ENCODE measurements at places on chromosomes 16 and 17. TPM values are rescaled to one million over a fixed set of nuclear protein-coding genes. Genes with fewer than 3 reads are reported as not detected.

Gene MAP2K6
- 3.4 TPM for total RNA-seq

Gene PIK3R5
- total RNA-seq, result 18.4 TPM

Gene KRTAP4-6
- not detected for total RNA-seq

Gene KRT222
- total RNA-seq, result 1.9 TPM

Gene OR3A1
- total RNA-seq, result not detected

Gene UTS2R
- not detected for total RNA-seq

Gene CHD9NB
- total RNA-seq, result 0.88 TPM

DNA sequence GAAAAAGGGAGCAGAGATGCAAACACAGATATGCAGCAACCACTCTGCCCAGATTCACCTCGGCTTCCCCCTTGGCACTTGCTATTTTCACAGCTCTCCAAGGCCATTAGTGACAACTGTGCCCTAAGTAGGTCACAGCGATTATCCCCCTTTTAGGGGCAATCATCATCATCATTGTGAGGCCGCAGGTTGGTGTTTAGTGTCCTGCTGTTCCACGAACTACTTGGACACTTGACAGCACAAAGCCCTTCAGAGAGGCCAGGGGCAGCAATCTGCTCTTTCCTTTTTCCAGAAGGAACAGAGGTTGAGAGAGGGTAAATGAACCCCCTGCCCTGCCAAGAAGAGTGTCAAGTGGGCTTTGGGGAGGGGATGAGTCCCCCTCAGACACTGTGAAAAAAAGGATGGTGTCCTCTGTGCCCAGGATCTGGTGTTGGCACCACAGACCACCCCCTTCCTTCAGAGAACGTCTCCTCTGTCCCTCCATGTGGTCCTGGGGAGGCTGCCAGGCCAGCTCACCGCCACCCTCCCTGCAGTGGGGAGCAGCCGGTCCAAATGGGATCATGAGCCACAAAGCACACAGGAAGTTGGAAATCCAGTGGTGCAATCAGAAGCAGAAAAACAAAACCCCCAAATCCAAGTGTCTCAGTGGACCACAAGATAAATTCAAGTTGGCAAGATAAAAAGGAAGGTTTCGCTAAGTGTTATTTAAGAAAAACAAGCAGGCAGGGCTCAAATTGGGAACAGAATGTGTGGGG lies 78.4 kb upstream of the MED9 start:
- H3K27ac ChIP-seq, result no peak overlapping the region
- H3K4me1 ChIP-seq, result no peaks in the 10 kb centered on the region
- no peak overlapping the region for H3K4me3 ChIP-seq
- H3K27me3 ChIP-seq, result no peaks in the 10 kb centered on the region

DNA sequence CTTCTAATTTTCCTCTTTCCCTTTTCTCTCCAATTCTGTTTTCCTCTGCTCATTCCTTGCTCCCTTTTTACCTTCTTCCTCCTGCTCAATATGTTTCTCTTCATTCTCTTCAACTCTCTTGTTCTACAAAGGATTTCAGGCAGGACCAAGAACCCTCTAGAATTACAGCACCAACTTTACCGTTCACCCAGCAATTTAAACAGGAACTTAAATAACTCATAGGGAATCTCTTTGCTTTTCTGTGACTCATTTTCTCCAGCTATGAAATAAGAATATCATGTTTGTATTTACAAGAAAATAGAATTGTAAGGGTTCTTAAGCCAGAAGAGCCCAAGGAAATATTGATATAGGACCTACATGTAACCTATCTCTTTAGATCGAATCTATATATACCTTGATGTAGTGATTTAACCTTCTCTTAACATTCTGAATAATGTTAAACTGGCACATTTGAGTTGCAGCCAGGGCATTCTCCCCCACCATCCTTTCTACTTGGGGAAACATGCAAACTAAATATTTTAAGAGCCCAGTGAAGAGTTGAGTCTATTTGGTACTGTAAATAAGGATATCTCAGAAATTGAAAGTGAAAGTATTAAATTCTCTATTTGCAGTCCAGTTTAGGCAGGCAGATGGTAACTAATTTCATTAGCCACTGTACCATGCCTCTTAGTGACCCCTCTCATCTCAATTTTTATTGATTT lies 137.0 kb downstream of the ANKFN1 start:
- H3K4me1 ChIP-seq, result peaks cover 5% of the 10 kb centered on the region
- no peaks in the 10 kb centered on the region for H3K27me3 ChIP-seq
- no peaks in the 10 kb centered on the region for H3K36me3 ChIP-seq
- H3K27ac ChIP-seq, result no peak overlapping the region
- no peak overlapping the region for H3K4me3 ChIP-seq

DNA sequence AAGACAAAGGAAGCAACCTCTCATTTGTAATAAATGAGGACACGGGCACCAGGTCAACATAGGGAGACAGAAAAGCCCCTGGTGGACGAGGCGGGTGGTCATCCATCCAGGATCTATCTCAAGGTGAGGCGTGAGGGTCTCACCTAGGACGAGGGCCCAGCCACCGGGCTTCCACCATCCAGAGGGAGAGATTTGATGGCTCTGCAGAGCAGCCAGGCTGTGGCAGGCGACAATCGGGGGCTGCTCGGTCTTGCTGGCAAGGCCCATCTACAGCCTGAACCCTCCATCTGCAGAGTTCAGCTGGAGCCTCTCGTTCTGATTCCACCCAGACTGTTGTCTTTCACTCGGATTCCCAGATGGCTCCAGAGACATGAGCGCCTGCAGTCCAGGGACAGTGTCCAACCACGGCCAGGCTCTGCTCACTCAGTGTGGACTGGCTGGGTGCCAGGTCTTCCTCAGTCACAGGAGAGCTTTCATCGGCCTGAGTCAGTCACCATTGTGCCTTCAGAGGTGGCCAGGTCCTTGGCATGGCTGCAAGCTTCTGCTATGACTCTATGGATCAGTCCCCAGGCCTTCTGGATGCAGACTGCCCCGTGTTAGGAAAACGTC lies 5.9 kb downstream of the LITAFD start:
- H3K27me3 ChIP-seq, result no peaks in the 10 kb centered on the region
- DNase-seq, result peak; percentile 87
- H3K4me3 ChIP-seq, result no peak overlapping the region
- H3K4me1 ChIP-seq, result no peaks in the 10 kb centered on the region
- H3K27ac ChIP-seq, result no peak overlapping the region

- no peak overlapping the region for H3K4me3 ChIP-seq
- DNase-seq, result no peak
- H3K4me1 ChIP-seq, result no peaks in the 10 kb centered on the region
- H3K27ac ChIP-seq, result no peak overlapping the region
Observed at GRCh38 chr16:59611556-59611955, 877.4 kb upstream of the GOT2 start.

DNA sequence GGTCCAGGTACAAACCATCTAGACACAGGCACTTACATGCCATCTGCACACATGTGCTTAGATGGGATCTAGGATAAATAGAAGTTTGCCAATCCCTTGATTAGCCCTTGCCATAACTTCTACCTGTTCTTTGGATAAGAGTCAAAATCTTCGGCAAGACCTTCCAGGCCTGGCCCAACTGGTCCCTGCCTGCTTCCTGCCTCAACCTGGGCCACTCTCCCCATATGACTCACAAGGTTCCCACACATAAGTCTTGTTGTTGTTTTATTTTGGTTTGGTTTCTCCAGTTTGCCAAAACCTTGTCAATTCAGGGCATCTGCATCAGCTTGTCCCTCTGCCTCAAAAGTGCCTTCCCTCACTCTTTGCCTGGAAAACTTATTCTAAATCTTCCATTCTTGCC lies 95.3 kb upstream of the XYLT1 start:
- H3K4me1 ChIP-seq, result no peaks in the 10 kb centered on the region
- no peaks in the 10 kb centered on the region for H3K36me3 ChIP-seq
- H3K27me3 ChIP-seq, result no peaks in the 10 kb centered on the region

- no peaks in the 10 kb centered on the region for H3K27me3 ChIP-seq
- no peak overlapping the region for H3K27ac ChIP-seq
- H3K36me3 ChIP-seq, result peaks cover 6% of the 10 kb centered on the region
- no peaks in the 10 kb centered on the region for H3K4me1 ChIP-seq
- H3K4me3 ChIP-seq, result no peak overlapping the region
Observed at GRCh38 chr16:71746442-71747046, 22.0 kb upstream of the PHLPP2 start.

DNA sequence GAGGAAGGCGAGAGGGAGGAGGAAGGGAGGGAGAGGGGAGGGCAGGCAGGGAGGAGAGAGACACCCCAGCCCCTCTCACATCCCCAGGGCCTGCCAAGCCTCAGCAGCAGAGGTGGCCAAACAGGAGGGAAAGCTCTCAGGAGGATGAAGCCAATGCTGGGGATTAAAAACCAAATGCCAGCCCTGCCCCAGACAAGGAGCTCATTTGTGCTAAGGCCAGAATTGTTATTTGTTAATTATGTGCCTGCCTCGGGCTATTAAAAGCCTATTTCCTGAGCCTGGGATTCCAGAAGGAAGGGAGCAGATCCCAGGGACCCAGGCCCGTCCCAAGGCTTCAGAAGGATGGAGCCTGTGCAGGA lies 27.9 kb upstream of the GINS2 start:
- no peaks in the 10 kb centered on the region for H3K27me3 ChIP-seq
- no peak overlapping the region for H3K27ac ChIP-seq
- no peaks in the 10 kb centered on the region for H3K4me1 ChIP-seq
- no peak overlapping the region for H3K4me3 ChIP-seq

- no peak for DNase-seq
- no peaks in the 10 kb centered on the region for H3K36me3 ChIP-seq
- H3K27ac ChIP-seq, result no peak overlapping the region
- no peaks in the 10 kb centered on the region for H3K4me1 ChIP-seq
Observed at GRCh38 chr17:60901806-60902205, 224.2 kb downstream of the BCAS3 start.

DNA sequence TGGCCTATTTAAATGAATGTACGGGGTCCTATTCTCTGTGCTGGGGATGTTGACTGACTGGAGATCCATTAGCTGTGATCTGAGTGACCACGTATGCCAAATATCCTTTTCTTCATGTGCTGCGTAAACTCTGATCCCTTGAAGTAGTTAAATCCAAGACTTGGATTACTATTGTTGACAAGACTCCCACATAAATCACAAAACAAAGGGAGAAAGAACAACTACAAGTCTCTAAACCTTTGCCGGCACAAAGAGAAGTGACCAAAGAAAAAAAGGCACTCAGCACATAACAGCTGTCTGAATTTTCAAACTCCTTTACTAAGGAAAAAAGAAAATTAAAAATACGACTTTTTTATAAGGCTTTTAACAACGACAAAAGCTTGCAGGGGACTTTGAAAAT lies 559.9 kb upstream of the CDH8 start:
- H3K27me3 ChIP-seq, result no peaks in the 10 kb centered on the region
- H3K36me3 ChIP-seq, result no peaks in the 10 kb centered on the region
- H3K27ac ChIP-seq, result no peak overlapping the region
- no peaks in the 10 kb centered on the region for H3K4me1 ChIP-seq
- H3K4me3 ChIP-seq, result no peak overlapping the region

- H3K27me3 ChIP-seq, result no peaks in the 10 kb centered on the region
- H3K4me3 ChIP-seq, result no peak overlapping the region
- H3K27ac ChIP-seq, result no peak overlapping the region
- H3K4me1 ChIP-seq, result no peaks in the 10 kb centered on the region
- no peak for DNase-seq
Observed at GRCh38 chr17:31486351-31487062, 95.0 kb downstream of the RAB11FIP4 start.

DNA sequence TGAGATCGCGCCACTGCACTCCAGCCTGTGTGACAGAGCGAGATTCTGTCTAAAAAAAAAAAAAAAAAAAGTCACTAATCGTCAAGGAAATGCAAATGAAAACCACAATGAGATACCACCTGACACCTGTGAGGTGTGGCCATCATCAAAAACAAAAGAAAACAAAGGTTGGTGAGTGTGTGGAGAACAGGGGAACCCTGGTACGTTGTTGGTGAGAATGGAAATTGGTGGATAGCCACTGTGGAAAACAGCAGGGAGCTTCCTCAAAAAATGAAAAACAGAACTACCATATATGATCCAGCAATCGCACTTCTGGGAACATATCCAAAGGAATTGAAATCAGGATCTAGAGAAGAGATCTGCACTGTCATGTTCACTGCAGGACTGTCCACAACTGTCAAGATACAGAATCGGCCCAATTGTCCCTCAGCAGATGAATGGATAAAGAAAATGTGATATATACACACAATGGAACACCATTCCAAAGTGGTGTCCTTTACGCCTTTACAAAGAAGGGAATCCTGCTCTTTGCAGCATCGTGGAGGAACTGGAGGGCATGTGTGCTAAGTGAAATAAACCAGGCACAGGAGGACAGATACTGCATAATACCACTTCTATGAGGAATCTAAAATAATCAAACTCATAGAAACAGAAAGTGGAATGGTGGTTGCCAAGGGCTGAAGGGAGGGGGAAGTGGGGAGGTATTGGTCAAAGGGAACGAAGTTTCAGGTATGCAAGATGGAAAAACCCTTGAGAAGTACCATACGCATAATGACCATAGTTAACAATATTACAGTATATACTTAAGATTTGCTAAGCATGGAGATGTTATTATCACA lies 63.5 kb upstream of the PLCG2 start:
- no peak for DNase-seq
- H3K4me1 ChIP-seq, result no peaks in the 10 kb centered on the region
- no peaks in the 10 kb centered on the region for H3K27me3 ChIP-seq
- H3K36me3 ChIP-seq, result no peaks in the 10 kb centered on the region
- H3K4me3 ChIP-seq, result no peak overlapping the region

- H3K4me3 ChIP-seq, result no peak overlapping the region
- no peak for DNase-seq
- H3K4me1 ChIP-seq, result no peaks in the 10 kb centered on the region
- no peaks in the 10 kb centered on the region for H3K27me3 ChIP-seq
- H3K36me3 ChIP-seq, result no peaks in the 10 kb centered on the region
Observed at GRCh38 chr17:40480501-40481003, 20.9 kb downstream of the TNS4 start.

GRCh38 chr17:48016112-48016511 lies 21.5 kb downstream of the COPZ2 start:
- H3K4me1 ChIP-seq, result no peaks in the 10 kb centered on the region
- no peak overlapping the region for H3K4me3 ChIP-seq
- DNase-seq, result no peak
- no peaks in the 10 kb centered on the region for H3K27me3 ChIP-seq
- no peak overlapping the region for H3K27ac ChIP-seq
- no peaks in the 10 kb centered on the region for H3K36me3 ChIP-seq

GRCh38 chr17:45355087-45355486 lies 38.3 kb upstream of the MAP3K14 start:
- no peaks in the 10 kb centered on the region for H3K36me3 ChIP-seq
- H3K4me3 ChIP-seq, result no peak overlapping the region
- H3K27ac ChIP-seq, result no peak overlapping the region
- H3K4me1 ChIP-seq, result no peaks in the 10 kb centered on the region

- no peaks in the 10 kb centered on the region for H3K4me1 ChIP-seq
- no peak for DNase-seq
- H3K27ac ChIP-seq, result peak overlapping the region; percentile 5
Observed at GRCh38 chr17:33169580-33170285, 123.4 kb downstream of the ASIC2 start.

DNA sequence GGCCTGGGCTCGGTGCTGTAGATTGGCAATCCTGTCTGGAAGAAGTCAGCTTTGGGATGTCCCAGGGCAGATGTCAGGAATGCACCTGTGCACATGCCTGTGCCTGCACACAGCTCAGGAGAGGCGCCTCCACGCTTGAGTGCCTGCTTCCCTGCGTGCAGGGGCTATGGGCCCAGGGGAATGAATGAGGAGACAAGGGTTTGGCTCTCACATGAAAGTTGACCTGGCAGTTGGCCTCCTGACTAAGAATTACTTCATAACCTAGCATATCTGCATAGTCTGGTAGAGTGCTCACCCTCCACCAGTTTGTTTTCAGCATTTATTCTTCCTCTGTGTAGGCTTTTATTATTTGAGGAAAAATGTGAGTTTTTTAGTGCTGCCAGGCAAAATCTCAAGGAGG lies 50.0 kb downstream of the PLD6 start:
- H3K4me3 ChIP-seq, result no peak overlapping the region
- H3K27me3 ChIP-seq, result no peaks in the 10 kb centered on the region
- DNase-seq, result no peak
- H3K27ac ChIP-seq, result no peak overlapping the region

All from aorta (tissue), 5 donors.